ENCODE measurements at places on chromosomes 16 and 17.

DNA sequence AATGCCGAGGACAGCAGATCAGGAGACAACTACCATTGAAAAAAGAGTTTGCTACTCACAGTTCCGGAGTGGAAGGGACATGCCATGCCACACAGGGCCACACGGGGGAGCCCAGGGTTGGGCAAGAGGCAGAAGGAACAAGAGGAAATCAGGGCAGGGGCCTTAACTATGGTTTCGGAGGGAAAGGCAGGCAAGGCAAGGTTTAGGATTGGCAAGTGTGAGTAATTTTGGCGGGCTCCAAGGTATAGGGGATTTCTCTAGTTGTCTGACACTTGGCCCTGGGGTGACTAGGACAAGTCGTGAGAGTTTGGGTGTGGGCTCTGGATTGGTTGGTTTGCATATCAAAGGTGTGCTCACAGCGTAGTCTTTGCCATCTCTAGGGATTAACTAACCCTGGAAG is 27.0 kb upstream of the NTN1 start:
- DNase-seq = peak; percentile 6

DNA sequence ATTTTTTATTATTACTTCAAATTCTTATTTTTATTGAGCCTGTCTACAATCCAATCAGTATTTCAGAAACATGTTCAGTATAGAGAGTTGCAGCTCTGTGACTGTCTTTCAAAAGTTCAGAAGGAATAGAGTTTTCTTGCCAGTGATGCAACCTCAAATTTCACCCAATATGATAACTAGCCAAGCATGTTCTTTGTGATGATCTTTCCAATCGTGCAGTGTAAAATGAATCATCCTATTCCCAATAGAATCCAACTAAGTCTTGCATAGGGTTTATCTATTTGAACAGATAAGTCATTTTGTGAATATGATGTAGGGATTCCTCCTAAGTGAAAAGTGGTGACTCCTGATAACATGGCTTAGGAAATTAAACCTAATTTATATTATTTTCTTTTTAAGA is 937.8 kb downstream of the KCNJ2 start:
- DNase-seq = no peak

- DNase-seq = no peak
Measured at GRCh38 chr17:57399690-57400089, 143.4 kb downstream of the MSI2 start.

DNA sequence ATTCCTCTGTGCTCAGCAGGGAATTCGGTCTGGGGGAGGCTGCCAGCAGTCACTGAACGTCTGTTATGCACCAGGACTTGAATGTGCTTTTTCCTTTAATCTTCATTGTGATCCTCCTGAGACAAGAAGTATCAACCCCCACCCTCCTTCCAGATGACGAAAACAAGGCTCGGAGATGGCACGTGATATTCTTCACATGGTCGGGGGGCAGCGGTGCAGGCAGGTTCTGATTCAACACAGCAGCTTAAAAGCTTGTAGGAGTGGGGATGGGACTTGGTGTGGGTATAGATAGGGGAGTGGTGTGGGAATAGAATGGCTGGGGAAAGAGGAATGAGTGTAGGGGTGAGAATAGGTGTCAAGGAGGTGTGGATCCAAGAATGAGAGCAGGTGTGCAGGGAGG is 6.4 kb downstream of the NECAB2 start:
- no peak for DNase-seq

- no peak for DNase-seq
Measured at GRCh38 chr16:81784072-81784795, 5.1 kb downstream of the PLCG2 start.

DNA sequence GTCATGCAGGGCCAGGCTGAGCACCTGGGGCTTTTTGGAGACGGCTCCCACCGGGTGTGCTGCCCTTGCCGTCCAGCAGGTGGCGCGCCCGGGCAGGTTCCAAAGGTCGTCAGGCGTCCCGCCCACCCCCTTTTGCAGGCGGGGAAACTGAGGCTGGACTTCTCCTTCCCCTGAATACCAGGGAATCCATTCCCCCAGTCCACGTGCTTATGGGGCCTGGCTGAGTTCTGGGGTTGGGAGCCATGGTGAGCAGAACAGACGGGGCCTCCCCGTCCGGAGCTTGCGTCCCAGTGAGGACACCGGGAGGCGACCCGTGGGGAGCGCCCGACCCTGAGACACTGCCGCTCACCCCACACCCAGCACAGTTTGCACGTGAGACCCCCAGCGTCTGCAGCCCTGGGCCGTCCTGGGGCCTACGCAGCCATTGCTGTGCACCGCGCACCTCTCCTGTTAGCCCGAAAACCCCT is 51.8 kb upstream of the JPH3 start:
- no peak for DNase-seq

GRCh38 chr16:82884320-82884898 is 257.6 kb downstream of the CDH13 start:
- DNase-seq = no peak

DNA sequence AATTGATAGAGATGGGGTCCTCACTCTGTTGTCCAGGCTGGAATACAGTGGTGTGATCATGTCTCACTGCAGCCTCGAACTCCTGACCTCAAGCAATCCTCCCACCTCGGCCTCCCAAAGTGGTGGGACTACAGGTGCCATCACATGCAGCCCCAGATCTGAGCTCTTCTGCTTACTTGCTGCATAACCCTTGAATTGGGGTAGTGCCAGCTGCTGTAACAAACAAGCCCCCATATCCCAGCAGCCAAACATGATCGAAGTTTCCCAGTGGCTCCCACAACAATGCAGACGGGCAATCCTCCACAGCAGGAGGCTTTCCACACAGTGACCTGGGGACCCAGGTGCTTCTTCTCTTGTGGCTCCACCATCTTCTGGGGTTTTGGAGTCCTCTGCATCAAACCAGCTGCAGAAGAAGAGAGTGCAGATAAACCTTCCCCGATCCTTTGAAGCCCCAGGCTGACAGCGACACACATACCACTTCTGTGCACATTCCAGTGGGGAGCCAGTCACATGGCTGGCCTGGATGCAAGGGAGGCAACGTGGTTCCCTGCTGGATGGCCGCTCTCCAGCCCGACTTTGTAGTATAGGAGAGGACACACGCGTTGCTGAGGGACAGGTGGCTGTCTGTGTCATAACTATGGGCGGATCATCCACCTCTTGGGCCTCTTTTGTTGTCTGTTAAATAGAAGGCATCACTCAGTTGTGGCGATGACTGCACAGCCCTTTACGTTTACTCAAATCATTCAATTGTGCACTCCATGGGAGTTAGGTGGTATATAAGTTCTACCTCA is 16.7 kb downstream of the SBK1 start:
- DNase-seq = no peak

GRCh38 chr17:38656959-38657823 is 17.6 kb downstream of the EPOP start:
- DNase-seq = no peak

DNA sequence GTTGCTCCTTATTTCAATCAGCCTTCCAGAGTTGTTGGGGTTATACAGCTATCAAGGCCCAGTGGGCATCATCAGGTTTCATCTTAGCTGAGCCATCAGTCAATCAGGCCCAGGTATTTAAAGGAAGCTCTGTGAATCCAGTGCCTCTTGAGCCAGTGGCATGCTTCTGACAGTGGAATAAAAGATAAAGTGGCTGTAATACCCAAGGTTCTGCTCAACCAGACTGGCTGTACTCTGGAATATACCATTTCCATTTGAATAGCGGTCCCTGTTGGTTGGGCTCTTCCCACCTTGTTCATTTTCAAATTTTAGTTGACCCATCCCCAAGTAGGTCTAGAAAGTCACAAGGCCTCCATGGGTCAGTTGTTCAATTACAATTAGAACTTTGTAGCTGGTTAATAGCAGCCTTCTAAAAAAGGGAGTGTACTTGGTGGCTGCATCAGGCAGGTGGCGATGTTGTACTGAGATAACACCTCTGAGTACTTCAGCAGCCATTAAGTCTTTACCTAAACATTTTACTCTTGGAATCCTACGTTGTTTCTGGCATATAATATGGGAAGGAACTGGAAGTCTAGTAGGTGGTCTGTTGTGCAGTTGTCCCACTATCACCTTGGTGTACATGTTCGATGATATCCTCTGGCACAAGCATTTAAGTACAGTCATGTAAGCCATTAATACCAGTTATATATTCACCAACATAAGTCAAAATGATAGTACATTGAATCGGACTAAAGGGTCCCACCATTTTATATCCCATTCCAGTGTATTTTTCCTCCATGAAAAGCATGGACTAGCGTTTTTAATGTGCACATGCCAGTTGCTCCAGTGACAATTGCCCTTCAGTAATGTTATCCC is 294.1 kb downstream of the BCAS3 start:
- peak; percentile 43 for DNase-seq

DNA sequence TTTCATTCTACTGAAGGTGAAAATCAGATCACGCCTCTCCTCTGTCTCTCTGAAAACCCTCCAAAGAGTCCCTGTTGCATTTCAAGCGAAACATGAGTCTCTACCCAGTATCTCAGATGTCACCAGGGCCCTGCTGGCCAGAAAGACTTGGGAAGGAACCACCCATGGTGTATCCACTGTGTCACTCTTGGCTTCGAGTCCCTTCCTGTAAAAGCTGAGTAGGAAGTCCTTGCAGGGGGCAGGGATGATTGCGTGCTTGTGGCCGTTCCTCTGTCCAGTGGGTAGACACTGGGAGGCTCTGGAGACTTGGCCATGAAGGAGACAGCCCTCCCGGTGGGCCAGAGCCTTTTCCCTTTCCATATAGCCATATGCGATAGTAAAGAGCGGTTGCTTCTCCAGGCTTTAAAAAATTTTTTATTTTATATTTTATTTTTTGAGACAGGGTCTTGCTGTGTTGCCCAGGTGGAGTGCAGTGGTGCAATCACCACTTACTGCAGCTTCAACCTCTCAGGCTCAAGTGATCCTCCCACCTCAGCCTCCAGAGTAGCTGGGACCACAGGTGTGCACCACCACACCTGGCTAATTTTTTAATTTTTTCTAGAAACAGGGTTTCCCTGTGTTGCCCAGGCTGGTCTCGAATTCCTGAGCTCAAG is 19.0 kb upstream of the RMI2 start:
- no peak for DNase-seq

All from fibroblast of the conjunctiva (primary cell).